Activated naive CD8-positive, alpha-beta T cell treated with anti-CD3 and anti-CD28 coated beads, Interleukin-2, amount 50 U/mL, for 24 hours (primary cell): ENCODE measurements at places on chromosomes 2 and 18.

GRCh38 chr2:66137606-66138130 lies 297.3 kb upstream of the MEIS1 start:
- no peak for DNase-seq

GRCh38 chr2:187855689-187856088 lies 301.5 kb upstream of the TFPI start:
- DNase-seq: no peak

- no peak for DNase-seq
Observed at GRCh38 chr18:72376256-72376655, 167.9 kb downstream of the CBLN2 start.

- DNase-seq: no peak
Observed at GRCh38 chr2:142642650-142643049, 234.8 kb upstream of the KYNU start.

- no peak for DNase-seq
Observed at GRCh38 chr2:16312771-16313170, 352.9 kb downstream of the CYRIA start.

- no peak for DNase-seq
Observed at GRCh38 chr2:184363213-184363612, 235.1 kb upstream of the ZNF804A start.

DNA sequence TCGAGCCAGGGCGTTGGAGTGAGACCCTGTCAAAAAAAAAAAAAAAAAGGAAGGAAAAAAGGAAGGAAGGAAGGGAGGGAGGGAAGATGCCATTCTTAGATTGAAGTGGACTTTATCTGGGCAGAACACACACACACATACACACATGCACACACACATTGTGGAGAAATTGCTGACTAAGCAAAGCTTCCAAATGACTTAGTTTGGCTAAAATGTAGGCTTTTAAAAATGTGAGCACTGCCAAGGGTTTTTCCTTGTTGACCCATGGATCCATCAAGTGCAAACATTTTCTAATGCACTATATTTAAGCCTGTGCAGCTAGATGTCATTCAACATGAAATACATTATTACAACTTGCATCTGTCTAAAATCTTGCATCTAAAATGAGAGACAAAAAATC lies 564 bp upstream of the TTR start:
- DNase-seq: no peak

GRCh38 chr2:136212426-136213378 lies 94.8 kb upstream of the CXCR4 start:
- peak; percentile 21 for DNase-seq

DNA sequence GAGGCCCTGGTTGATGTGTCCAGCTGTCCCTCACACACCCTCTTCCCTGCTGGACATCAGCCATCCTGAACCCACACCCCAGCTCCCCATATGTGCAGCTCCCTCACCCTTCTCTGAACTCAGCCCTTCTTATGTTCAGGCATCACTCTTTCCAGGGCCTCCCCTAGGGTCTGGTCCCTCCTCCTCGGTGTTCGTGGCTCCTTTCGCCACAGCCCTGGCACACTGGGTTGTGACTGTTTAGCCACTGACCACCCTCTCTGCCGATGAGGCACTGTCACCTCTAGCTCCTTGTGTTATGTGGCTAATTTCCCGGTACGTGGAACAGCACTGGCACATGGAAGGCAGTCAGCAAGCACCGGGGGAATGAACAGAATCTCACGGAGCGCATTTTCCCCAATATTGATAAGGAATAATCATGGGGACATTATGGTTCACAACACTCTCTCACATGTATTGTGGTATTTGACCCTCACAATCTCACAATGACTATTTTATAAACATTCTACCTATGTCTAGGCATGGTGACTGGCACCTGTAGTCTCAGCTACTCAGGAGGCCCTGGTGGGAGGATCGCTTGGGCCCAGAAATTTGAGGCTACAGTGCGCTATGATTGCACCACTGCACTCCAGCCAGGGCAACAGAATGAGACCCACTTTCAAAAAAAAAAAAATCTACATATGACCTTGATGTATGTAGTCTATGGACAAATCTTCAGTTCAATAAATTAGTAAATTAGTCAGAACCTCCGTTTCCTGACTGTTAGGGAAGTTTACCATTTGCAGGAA lies 292.1 kb downstream of the MYT1L start:
- no peak for DNase-seq

DNA sequence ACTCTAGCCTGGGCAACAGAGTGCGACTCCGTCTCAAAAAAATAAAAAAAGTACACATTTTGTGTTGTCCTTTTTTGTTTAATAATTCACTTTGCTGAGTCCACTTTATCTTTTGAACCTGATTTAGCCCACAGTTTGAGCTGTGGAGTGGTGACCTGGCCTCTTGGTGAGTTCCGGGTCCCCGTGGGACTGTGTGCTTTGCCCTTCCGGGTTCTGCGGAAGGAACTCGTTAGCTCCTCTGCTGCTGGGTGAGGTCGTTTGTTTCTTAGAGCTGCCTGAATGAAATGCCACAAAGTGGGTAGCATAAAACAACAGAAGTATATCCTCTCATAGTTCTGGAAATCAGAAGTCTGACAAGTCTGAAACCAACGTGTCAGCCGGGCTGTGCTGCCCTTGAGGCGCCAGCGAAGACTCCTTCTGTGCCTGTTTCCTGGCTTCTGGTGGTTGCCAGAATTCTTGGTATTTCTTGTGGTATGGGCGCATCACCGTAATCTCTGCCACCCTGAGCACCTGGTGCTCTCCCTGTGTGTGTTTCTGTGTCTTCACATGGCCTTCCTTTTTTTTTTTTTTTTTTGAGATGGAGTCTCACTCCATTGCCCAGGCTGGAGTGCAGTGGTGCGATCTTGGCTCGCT lies 3.5 kb downstream of the EFHD1 start:
- no peak for DNase-seq

GRCh38 chr2:80621656-80622055 lies 317.1 kb upstream of the LRRTM1 start:
- no peak for DNase-seq
